Central memory CD8-positive, alpha-beta T cell (primary cell): ENCODE measurements at places on chromosomes 4 and X.

DNA sequence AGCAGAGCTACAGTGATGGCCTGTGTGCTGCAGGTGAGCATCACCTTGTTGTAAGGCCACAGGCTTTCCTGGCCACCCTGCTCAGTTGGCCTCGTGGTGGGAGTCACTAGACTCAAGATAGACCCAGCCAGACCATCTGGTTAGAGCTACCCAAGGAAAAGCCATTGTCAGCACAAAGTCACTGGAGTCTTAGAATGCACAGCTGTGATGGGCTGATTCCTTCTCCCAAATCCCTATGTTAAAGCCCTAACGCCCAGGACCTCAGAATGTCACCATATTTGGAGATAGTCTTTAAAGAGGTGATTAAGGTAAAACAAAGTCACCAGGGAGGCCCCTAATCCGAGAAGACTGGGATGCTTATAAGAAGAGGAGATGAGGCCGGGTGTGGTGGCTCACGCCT, 173.4 kb downstream of the DHRSX start:
- peaks cover 11% of the 10 kb centered on the region for H3K4me1 ChIP-seq
- H3K36me3 ChIP-seq, result peaks cover 4% of the 10 kb centered on the region
- no peak overlapping the region for H3K27ac ChIP-seq
- no peaks in the 10 kb centered on the region for H3K27me3 ChIP-seq
- H3K4me3 ChIP-seq, result no peak overlapping the region

- H3K27me3 ChIP-seq, result no peaks in the 10 kb centered on the region
- DNase-seq, result no peak
- no peaks in the 10 kb centered on the region for H3K36me3 ChIP-seq
- H3K4me1 ChIP-seq, result peaks cover 17% of the 10 kb centered on the region
- no peak overlapping the region for H3K4me3 ChIP-seq
These were observed 30.5 kb downstream of the RUFY3 start for GRCh38 chr4:70752236-70752635.

DNA sequence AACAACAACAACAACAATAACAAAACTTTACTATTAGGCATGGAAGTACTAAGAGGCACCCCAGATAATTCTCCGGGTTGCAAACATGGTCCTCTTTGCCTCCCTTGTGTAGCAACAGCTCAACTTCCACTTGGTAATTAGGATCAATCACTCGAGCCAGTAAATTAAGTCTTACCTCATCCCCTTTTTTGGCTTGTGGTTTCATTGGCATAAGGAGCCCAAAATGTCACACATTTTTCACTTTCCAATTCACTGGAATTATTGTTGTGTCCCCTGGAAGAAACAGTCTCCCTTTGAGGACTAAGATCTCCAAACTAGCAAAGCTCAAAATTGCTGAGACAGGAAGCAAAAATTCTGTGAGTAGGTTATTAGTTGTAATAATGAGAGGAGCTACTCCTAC, 49.2 kb upstream of the HSD17B10 start:
- no peak for DNase-seq
- no peak overlapping the region for H3K27ac ChIP-seq
- no peaks in the 10 kb centered on the region for H3K36me3 ChIP-seq
- H3K27me3 ChIP-seq, result peaks cover 11% of the 10 kb centered on the region
- H3K4me1 ChIP-seq, result no peaks in the 10 kb centered on the region
- no peak overlapping the region for H3K4me3 ChIP-seq

DNA sequence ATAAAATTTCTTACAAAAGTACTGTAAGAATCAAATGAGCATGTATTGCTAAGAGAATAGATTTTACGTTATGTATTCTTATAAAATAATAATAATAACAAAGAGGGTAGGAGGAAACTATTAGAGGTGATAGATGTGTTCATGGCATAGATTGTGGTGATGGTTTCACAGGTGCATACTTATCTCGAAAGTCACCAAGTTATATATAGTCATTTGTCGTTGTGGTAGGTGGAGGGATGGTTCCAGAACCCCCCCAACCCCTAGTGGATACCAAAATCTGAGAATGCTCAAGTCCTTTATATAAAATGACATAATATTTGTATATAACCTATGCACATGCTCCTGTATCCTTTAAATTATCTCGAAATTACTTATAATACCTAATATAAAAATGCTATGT, 36.7 kb upstream of the H2AZ1 start:
- H3K27me3 ChIP-seq, result peaks cover 18% of the 10 kb centered on the region
- no peak for DNase-seq
- H3K27ac ChIP-seq, result no peak overlapping the region
- no peaks in the 10 kb centered on the region for H3K4me1 ChIP-seq

- peaks cover 31% of the 10 kb centered on the region for H3K27me3 ChIP-seq
- DNase-seq, result no peak
- H3K27ac ChIP-seq, result no peak overlapping the region
- H3K4me1 ChIP-seq, result no peaks in the 10 kb centered on the region
- peaks cover 5% of the 10 kb centered on the region for H3K36me3 ChIP-seq
These were observed 34.1 kb downstream of the HTRA3 start for GRCh38 chr4:8303485-8304281.

DNA sequence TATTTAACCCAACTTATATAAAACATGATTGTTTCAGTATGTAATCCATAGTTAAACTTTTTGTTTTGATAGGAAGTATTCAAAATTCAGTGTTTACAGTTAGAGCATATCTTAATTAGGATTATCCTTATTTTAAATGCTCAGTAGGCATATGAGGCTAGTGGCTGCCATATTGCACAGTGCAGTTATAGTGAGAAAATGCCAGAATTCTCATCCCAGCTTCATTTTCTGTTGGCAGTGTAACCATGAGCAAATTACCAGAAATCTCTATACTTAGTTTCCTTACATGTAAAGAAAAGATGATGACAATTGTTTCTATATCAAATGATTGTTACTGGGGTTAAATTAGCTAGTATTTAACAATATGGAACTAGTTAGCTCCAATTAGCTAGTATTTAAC, 265.8 kb downstream of the ARAP2 start:
- H3K4me1 ChIP-seq, result no peaks in the 10 kb centered on the region
- H3K36me3 ChIP-seq, result peaks cover 2% of the 10 kb centered on the region
- no peak overlapping the region for H3K27ac ChIP-seq
- no peak for DNase-seq
- no peak overlapping the region for H3K4me3 ChIP-seq
- H3K27me3 ChIP-seq, result no peaks in the 10 kb centered on the region

DNA sequence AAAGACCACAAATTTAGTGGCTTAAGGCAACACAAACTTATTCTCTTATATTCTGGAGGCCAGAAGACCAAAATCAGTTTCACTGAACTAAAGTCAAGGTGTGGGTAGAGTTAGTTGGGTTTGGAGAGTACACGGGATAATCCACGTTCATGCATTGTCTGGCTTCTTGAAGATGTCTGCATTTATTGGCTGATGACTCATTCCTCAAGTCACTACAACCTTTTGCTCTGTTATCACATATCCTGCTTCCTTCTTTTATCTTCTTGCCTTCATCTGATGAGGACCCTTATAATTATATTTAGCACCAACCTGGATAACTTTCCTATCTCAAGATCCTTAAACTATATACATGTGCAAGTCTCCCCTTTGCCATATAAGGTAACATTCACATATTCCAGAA, 590.0 kb downstream of the FSTL5 start:
- no peaks in the 10 kb centered on the region for H3K27me3 ChIP-seq
- no peak overlapping the region for H3K4me3 ChIP-seq
- no peak for DNase-seq
- no peaks in the 10 kb centered on the region for H3K4me1 ChIP-seq
- H3K27ac ChIP-seq, result no peak overlapping the region

DNA sequence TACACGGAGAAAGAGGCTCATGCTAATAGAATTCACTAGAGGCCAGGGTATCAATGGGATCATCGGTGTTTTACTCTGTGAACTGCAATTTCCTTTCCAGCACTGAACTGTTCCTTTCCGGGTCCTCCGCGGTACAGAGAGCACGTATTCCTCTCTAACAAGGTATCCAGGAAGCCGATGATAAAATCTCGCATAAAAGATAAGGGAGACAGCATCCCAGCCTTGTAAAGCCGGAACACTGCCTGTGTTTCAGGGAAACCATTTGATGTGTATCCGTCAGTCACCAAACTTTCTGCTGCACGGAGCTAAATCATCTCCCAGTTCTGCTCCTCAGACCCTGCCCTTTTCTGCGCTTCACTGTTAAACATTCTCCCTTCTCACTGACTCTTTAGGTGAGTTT, 54.0 kb downstream of the ING2 start:
- no peak overlapping the region for H3K4me3 ChIP-seq
- DNase-seq, result no peak
- H3K4me1 ChIP-seq, result no peaks in the 10 kb centered on the region
- H3K27ac ChIP-seq, result no peak overlapping the region
